NCI-H446 (cell line): ENCODE measurements at places on chromosomes 1 and 21.

- no peak for DNase-seq
Observed at GRCh38 chr1:201551877-201552731, 13.2 kb downstream of the NAV1 start.

GRCh38 chr1:219337588-219337987 is 163.9 kb downstream of the LYPLAL1 start:
- DNase-seq = no peak

DNA sequence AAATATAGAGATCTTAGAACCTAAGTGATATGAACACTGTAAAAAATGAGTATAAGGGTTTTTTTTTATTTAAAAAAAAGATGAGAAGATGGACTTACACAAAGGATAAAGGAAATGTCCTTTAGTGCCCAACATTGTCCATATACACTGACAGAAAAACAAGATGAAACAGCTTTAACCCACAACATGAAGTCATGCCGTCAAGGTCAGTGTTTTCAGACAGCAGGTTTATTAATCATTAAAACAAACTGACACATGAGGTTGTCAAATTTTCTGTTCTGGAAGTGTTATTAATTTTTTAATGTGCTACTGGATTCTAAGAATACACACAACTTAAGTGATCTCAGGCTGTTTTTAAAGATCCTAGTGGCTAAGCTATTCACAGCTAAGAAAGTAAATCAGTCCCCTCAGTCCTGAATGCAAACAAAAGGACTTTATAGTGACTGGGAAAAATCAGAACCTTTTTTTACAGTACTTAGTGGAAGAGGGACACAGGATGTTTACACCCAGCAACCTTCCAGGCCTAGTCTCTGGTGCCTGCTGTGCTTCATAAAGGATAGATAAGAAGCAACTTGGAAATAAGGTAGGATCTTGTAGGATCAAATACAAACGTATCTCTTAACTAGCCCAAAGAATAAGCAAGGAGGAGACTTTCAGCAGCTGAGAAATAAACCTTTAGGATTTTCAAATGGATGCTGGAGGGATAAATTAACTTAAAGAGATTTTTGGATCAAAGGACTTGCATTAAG is 21.9 kb upstream of the PKN2 start:
- no peak for DNase-seq

DNA sequence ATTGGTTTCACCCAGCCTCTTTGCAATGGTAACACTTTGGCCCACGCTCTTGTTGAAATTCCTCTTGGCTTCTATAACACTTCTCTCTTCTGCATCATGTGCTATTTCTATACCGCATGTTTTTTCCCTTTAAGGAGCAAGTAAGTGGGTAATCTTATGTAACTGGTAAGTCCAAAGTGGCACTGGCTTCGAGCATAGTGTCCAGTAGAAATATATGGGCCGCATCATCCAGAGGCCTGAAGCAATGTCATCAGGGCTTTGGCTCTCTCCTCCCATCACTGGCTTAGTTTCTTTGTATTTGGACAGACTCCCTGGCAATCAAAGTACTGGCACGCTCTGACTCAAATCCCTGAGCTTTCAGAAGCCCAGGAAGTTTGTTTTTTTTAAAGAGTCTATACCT is 17.5 kb downstream of the CHML start:
- no peak for DNase-seq

DNA sequence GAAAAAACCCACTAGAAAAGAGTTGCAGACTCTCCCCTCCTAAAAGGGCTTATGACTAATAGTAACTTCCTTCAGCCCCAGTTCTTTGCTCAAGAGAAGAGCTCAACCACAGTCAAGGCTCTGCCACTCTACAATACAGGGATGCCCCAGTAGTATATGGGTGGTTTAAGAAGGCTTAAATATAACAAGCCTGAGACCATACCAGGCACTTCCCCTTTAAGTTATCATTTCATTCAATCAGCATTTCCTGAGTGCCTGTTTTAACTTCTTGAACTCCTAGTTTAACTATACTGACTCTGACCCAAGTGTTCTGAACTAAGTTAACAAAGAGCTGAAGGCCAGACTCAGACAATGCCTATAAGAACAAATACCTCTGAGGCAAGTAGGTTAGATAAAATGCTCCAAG is 19.8 kb downstream of the PRPF38A start:
- no peak for DNase-seq

GRCh38 chr1:2784854-2785630 is 16.5 kb downstream of the TTC34 start:
- no peak for DNase-seq

DNA sequence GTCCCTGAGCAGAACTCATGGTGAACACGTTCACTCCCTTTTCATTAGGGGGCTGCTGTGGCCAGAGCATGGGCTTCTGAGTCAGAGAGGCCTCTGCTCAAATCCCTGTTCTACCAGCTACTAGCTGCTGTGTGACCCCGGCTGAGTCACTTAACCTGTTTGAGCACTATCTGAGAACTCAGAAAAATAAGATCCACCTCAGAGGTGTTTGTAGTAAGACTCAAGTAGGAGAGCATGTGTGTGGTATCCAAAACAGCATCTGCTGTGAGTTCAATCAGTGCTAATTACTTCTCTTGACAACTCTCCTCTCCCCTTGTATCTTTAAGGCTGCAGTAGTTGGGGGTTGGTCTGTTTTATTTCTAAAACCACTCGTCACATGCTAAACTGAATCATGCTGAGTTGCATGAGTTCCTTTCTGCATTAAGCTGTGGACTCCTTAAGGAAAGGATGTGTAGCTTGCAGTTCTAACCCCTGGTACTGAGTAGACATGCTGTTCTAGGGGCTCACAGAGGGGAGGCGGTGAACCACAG is 39.7 kb upstream of the JUN start:
- DNase-seq = no peak

DNA sequence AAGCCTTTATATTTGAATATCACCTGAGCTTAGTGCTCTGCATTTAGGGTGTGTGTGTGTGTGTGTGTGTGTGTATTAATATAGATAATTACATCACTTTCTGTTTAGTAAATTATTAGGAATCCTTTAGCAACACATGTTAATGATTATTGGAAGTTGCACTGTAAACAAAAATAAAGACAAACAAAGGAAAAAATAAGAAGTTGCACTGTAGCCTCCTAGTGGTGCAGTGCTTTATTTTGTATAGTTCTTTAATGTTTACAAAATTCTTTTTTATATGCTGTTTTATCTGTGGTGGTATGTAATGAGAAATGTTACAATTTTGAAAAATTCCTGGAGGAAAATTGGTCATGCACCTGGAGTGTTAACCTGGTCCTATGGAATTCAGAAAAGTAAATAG is 69.2 kb downstream of the UBE4B start:
- no peak for DNase-seq

GRCh38 chr21:42500736-42501135 is 4.7 kb upstream of the RSPH1 start:
- no peak for DNase-seq

DNA sequence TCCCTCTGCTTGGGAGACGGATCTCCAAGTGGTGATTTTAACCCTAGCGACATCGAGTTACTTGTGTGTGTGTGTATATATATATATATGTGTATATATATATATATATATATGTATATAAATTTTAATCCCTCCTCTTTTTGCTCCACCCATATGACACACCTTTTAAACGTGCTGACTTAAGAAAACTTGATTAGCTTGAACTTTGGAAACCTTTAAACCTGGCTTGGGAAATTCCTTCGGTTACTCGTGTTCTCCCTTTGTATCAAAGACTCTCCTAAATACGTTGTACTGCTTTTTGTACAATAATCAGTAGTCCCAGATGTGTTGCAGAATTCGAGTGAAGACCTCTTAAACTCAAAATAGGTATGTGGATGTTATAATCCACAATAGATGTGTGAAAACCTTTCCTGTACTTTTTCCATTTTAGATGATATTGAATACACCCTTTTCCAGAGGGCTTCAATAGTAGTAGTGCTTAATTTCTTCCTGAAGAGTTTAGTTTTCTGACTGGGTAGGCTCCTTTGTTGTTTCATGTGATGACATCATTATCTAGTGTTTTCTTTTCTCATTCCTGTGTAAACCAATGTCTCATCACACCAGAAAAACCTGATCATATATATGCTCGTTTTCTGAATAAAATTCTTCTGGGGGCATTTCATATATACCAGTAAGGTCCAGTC is 1.4 kb downstream of the RNF11 start:
- DNase-seq = no peak

- DNase-seq = no peak
Observed at GRCh38 chr1:184870319-184870718, 104.0 kb downstream of the NIBAN1 start.

- DNase-seq = no peak
Observed at GRCh38 chr21:25870084-25870483, 135.3 kb downstream of the GABPA start.

DNA sequence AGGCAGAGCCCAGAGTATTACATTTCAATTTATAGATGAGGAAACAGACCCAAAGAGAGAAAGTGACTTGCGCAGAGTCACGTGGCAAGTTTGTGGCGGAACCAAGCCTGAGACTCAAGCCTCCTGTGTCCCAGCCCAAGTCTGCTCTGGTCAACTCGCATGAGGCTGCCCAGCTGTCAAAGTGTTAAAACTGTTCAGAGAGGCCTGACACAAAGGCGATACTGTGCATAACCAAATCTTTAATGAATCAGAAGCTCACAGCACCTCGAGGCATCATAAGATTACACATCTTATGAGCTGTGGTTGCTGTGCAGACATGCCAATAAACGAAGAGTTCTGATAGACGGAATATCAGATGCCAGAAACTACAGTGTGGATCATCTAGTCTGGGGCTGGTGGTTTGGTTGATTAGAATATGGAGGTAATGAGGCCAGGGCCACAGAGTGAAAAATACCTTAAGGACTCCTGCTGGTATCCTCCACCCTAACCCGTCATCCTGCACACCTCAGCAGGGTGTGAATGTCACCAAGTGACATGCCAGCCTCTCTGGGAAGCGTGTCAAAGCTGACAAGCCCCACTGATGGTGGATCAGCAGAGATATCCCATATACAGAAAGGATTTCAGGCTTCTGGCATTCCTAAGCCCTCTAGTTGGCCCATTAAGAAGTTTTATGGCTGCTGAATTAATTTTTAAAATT is 42.2 kb downstream of the TNNT2 start:
- no peak for DNase-seq

GRCh38 chr1:202241376-202242079 is 47.9 kb downstream of the LGR6 start:
- no peak for DNase-seq
